CD4-positive, CD25-positive, alpha-beta regulatory T cell (primary cell): ENCODE measurements at places on chromosomes 1 and 21. TPM values are rescaled to one million over a fixed set of nuclear protein-coding genes. Genes with fewer than 3 reads are reported as not detected.

DNA sequence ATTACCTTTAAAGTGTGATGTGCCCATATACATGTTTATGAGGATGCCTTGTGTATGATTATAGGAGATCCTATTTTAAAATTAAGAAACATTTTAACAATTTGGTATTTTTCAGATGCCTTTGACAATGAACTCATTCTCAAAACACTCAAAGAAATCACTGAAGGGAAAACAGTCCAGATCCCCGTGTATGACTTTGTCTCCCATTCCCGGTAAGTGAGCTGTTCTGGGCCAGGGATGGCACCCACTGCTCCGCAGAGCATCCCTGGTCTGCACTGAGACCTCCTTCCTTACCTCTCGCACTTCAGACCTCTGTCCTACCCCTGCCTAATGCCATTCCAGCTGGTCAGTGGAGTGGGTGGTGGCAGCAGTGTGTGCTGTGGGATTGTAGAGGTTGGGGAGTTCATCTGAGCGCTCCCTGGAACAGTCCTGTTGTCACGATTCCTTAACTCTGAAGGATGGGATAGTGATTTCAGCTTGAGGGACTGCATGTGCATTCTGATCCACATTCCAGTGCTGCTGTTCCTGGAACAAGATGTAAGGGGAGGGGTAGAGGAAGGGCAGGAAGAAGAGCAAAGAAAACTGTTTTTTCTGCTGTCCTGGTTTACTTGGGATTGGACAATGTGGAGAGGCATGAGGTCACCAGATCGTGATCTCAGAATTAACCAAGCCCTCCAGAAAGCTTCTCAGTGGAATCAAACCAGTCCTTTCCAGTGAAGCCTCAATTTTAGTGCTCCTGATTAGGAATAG lies 63.9 kb downstream of the UCK2 start:
- DNase-seq, result no peak
- no peak overlapping the region for H3K27ac ChIP-seq
- no peaks in the 10 kb centered on the region for H3K4me1 ChIP-seq
- H3K36me3 ChIP-seq, result peaks cover 13% of the 10 kb centered on the region
- no peaks in the 10 kb centered on the region for H3K27me3 ChIP-seq

GRCh38 chr1:226479474-226479873 lies 69.1 kb upstream of the STUM start:
- H3K36me3 ChIP-seq, result no peaks in the 10 kb centered on the region
- H3K4me3 ChIP-seq, result no peak overlapping the region

The COL11A1 gene
- total RNA-seq, result not detected

The ABCG1 gene
- total RNA-seq, result 86.3 TPM

The GBP2 gene
- total RNA-seq, result 233 TPM

GRCh38 chr1:224113005-224113404 lies 906 bp upstream of the FBXO28 start:
- peaks cover 30% of the 10 kb centered on the region for H3K4me1 ChIP-seq
- peak overlapping the region; percentile 93 for H3K27ac ChIP-seq
- H3K4me3 ChIP-seq, result peak overlapping the region; percentile 75
- DNase-seq, result no peak

The ZNF697 gene
- total RNA-seq, result not detected

DNA sequence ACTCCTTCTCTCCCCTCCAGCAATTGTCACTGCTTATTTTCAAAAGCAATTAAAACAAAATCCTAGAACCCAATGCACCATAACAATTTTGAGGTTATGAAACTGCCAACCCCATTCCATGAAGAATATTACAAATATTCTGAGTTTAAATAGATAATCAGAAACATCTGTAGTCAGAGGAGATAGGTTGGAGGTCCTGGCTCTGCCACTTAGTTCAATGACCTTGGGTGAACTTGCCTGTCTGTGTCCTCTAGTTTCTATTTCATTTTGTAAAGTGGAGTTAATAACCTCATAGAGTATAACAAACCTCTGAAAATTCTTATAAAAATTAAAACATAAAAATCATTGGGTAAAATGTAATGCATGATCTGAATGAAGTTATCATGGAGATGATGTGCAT lies 164.6 kb downstream of the KCTD3 start:
- no peaks in the 10 kb centered on the region for H3K4me1 ChIP-seq
- DNase-seq, result no peak
- H3K27ac ChIP-seq, result no peak overlapping the region
- no peak overlapping the region for H3K4me3 ChIP-seq
- H3K27me3 ChIP-seq, result no peaks in the 10 kb centered on the region

The RXFP4 gene
- total RNA-seq, result not detected

DNA sequence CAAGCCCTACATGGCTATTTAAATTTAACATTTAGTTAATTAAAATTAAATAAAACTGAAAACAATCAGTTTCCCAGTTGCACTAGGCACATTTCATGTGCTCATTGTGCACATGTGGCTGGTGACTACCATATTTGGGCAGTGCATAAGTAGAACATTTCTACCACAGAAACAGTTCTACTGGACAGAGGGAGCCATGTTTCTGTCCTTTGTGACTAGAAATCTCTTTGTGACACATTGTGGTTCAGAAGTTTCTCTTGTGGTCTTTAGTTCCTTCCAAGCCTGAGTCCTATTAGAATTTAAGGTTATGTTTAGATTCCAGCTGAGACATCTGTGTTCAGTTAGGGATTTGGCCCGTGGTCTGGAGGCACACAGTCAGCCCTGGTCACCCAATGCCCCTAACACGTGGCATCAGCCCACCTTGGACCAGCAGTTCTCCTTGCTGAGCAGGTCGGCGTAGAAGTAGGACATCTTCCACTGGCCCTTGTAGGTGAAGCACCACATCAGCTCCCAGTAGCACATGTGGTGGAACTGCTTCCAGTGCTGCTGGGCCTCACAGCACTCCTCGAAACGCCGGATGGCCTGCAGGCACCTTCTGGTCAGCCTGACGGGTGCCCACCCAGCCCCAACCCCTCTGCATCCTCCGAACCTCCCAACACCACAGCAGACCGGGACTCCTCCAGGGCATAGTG lies 29.1 kb downstream of the TTC39A start:
- H3K27me3 ChIP-seq, result no peaks in the 10 kb centered on the region
- no peak overlapping the region for H3K4me3 ChIP-seq
- peaks cover 9% of the 10 kb centered on the region for H3K4me1 ChIP-seq
- H3K27ac ChIP-seq, result no peak overlapping the region

DNA sequence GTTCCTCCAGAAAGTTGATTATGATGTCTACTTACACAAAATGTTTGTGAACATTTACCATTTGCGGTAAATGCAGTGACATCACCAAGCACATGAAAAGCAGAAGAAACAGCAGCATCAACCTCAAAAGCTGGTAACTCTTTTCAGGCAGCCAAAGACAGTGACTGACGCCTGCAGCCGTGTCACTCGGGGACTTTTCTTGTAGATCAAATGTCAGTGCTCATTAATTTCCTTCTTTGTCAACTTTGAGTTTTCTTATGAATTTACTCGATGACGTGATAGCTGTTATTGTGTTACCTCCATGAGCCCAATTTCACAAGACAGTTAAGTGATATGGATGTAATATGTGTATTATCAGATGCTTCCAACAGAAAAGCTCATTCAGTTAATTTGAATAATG lies 92.5 kb downstream of the RIPK4 start:
- H3K4me3 ChIP-seq, result no peak overlapping the region
- H3K36me3 ChIP-seq, result no peaks in the 10 kb centered on the region
- H3K27ac ChIP-seq, result no peak overlapping the region
- H3K4me1 ChIP-seq, result no peaks in the 10 kb centered on the region

The TRAPPC10 gene
- total RNA-seq, result 132 TPM

The OR6Y1 gene
- total RNA-seq, result not detected

GRCh38 chr1:26389604-26390247 lies 17.2 kb upstream of the ZNF683 start:
- H3K4me3 ChIP-seq, result no peak overlapping the region
- H3K27ac ChIP-seq, result no peak overlapping the region
- H3K36me3 ChIP-seq, result no peaks in the 10 kb centered on the region
- DNase-seq, result no peak

- no peak overlapping the region for H3K4me3 ChIP-seq
- no peaks in the 10 kb centered on the region for H3K4me1 ChIP-seq
- DNase-seq, result no peak
- no peaks in the 10 kb centered on the region for H3K36me3 ChIP-seq
Measured at GRCh38 chr1:121558514-121558913, 373.7 kb downstream of the SRGAP2C start.

The PCBP3 gene
- 5.3 TPM for total RNA-seq

The DNAJC28 gene
- 0.17 TPM for total RNA-seq

DNA sequence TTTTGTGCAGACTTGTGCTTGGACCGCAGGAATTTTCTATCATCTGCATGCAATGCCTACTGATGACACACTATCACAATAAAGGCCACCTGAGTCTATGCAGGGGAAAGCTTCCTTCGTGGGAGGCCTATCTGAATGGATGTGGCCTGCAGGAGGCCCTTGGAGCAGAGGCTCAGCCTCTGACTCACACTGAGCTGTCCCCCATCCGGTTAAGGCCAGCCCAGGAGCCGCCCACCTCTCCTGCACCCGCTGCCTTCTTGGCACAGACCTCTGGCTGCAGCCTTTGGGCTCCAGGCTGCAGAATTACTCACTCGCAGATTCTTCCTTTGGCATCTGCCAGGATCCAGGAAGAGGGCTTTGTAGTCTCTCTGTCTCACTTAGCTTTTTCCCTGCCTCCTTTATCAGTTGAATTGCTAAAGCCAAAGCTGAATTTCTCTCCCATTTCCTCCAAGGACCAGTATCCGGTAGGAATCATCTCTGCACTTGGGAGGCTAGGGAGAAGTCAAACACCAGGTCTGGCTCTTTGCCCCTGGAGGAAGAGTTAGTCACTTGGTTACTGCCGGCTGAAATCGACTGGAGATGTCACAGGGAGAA lies 65.1 kb upstream of the JUN start:
- no peaks in the 10 kb centered on the region for H3K4me1 ChIP-seq
- H3K27ac ChIP-seq, result no peak overlapping the region
- no peaks in the 10 kb centered on the region for H3K36me3 ChIP-seq
- no peak for DNase-seq

The TMEM82 gene
- total RNA-seq, result not detected

DNA sequence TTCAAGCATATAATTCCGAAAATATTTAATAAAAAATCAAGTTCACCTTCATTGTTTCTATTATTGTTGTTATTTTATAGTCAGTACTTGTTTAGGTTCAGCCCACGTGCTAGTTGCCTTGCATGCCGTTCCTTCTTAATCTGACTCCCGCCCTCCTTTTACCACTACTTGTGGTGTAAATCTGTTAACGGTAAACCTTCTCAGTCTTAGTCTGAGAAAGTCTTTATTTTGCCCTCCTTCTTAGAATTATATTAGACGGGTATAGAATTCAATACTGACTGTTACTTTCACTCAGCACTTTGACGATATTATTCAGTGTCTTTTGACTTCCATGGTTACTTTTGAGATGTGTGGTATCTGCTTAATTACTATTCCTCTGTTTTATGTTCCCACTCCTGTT lies 104.8 kb downstream of the RGL1 start:
- no peaks in the 10 kb centered on the region for H3K4me1 ChIP-seq
- no peaks in the 10 kb centered on the region for H3K27me3 ChIP-seq
- no peak overlapping the region for H3K4me3 ChIP-seq
- H3K27ac ChIP-seq, result no peak overlapping the region
- H3K36me3 ChIP-seq, result peaks cover 8% of the 10 kb centered on the region
- DNase-seq, result no peak

- H3K27me3 ChIP-seq, result no peaks in the 10 kb centered on the region
- peaks cover 4% of the 10 kb centered on the region for H3K36me3 ChIP-seq
- H3K4me3 ChIP-seq, result peak overlapping the region; percentile 87
- DNase-seq, result peak; percentile 65
- H3K4me1 ChIP-seq, result peaks cover 95% of the 10 kb centered on the region
Measured at GRCh38 chr1:21295002-21295401, 4.7 kb upstream of the ECE1 start.

DNA sequence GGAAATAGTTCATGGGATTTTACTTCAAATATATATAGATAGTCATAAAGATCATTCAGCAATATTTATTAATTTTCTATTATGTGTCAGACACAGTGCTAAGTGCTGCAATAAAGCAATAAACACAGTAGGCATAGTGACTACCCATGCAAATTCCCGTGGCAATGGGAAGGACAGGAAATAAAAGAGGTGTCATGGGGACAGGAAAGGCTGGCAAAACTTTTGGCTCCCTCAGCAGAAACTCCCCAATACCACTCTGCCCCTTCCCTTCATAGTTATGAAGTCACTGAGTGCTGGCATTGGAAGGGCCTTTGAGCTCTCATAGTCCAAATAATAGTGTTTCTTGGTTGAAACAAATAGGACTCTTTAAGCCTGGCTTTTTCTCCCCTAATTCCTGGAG lies 104.4 kb upstream of the DPT start:
- no peaks in the 10 kb centered on the region for H3K27me3 ChIP-seq
- H3K27ac ChIP-seq, result no peak overlapping the region
- no peak overlapping the region for H3K4me3 ChIP-seq
- H3K4me1 ChIP-seq, result no peaks in the 10 kb centered on the region
- no peak for DNase-seq

- no peak overlapping the region for H3K4me3 ChIP-seq
- no peaks in the 10 kb centered on the region for H3K36me3 ChIP-seq
- peaks cover 6% of the 10 kb centered on the region for H3K27me3 ChIP-seq
- no peak for DNase-seq
- no peak overlapping the region for H3K27ac ChIP-seq
- peaks cover 3% of the 10 kb centered on the region for H3K4me1 ChIP-seq
Measured at GRCh38 chr1:26050248-26050640, 4.3 kb upstream of the SLC30A2 start.

The CNTN2 gene
- total RNA-seq, result not detected

The HSF2BP gene
- 0.35 TPM for total RNA-seq

DNA sequence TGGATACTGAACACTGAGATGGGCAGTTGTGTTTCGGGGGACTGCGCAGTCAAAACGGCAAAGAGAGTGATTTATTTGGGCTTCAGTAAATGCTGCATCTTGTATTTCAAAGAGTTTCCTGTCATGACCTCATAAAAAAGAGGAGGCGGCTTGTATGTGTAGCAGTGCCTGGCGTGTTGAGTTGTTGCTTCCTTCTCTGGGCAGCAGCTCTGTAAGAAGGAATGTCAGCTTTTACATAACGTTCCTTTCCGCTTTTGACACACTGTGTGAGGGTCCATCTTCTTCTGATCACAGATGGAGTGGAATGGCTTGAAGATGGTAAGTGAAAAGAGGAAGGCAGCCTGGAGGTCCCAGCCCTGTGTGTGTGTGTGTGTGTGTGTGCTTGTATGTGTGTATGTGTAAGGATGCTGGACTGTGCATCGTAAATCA lies 941 bp downstream of the ELAVL4 start:
- H3K4me1 ChIP-seq, result no peaks in the 10 kb centered on the region
- no peaks in the 10 kb centered on the region for H3K36me3 ChIP-seq
- peaks cover 14% of the 10 kb centered on the region for H3K27me3 ChIP-seq
- no peak overlapping the region for H3K4me3 ChIP-seq
- no peak for DNase-seq

DNA sequence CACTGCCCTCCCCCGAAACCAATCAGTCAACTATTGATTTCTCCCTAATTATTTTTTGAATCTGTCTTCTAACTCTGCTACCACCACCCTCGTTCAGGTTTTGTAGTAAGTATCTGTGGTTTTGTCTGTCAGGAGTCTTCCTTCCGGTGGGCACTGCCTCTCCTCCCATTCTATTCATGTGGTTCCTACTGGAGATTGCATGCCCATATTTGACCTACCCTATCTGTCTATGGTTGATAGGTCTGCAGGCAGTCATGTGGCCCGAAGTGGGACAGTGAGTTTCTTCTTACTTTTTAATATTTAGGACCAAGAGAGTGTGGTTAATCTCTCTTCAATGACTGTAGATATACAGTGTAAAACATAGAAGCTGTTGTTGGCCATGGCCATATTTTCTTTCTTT lies 17.8 kb upstream of the MAST2 start:
- peaks cover 6% of the 10 kb centered on the region for H3K27me3 ChIP-seq
- H3K4me1 ChIP-seq, result peaks cover 18% of the 10 kb centered on the region
- peak overlapping the region; percentile 73 for H3K4me3 ChIP-seq
